ENCODE measurements at places on chromosomes 3 and 15. TPM values are rescaled to one million over a fixed set of nuclear protein-coding genes. Genes with fewer than 3 reads are reported as not detected.

Gene SNTN
- not detected for total RNA-seq

Gene CCDC39
- total RNA-seq: 0.06 TPM

Gene ACKR2
- total RNA-seq: 0.16 TPM

Gene SLC15A2
- under 0.01 TPM for total RNA-seq

Gene ECE2
- total RNA-seq: not detected

Gene AMT
- total RNA-seq: 1.4 TPM

Gene TRH
- total RNA-seq: not detected

Gene HIGD2B
- total RNA-seq: not detected

Gene FOXB1
- not detected for total RNA-seq

Gene ISLR
- total RNA-seq: 0.06 TPM

Gene GOLGA8M
- total RNA-seq: 0.16 TPM

Gene ZNF662
- total RNA-seq: 0.81 TPM

Gene GP9
- total RNA-seq: not detected

Gene SLCO2A1
- 1.3 TPM for total RNA-seq

Gene STXBP5L
- total RNA-seq: not detected

Gene NME9
- total RNA-seq: not detected

Gene CAMP
- total RNA-seq: not detected

Gene SEMA5B
- under 0.01 TPM for total RNA-seq

Gene CDHR4
- total RNA-seq: not detected

Gene UROC1
- total RNA-seq: not detected

Gene NXPE3
- total RNA-seq: 5.0 TPM

Gene SAMD7
- not detected for total RNA-seq

Gene OR5K4
- total RNA-seq: not detected

Gene PCBP4
- 20.2 TPM for total RNA-seq

Gene THRB
- under 0.01 TPM for total RNA-seq

Gene KCTD6
- 4.4 TPM for total RNA-seq

Gene FETUB
- total RNA-seq: not detected

Gene GRM7
- total RNA-seq: not detected

Gene FRMD5
- 15.6 TPM for total RNA-seq

Gene JAGN1
- total RNA-seq: 19.1 TPM

Gene NANOGP8
- not detected for total RNA-seq

Gene SRPRB
- total RNA-seq: 47.4 TPM

Gene GPR156
- total RNA-seq: 0.06 TPM

Gene FRMD4B
- total RNA-seq: 34.6 TPM

Gene PP2D1
- not detected for total RNA-seq

Gene GOLGA8N
- total RNA-seq: 2.6 TPM

Gene MKRN3
- not detected for total RNA-seq

Gene P2RY1
- total RNA-seq: 0.76 TPM

Gene TICRR
- total RNA-seq: 5.0 TPM

Gene RUBCN
- 10.7 TPM for total RNA-seq

Gene MST1
- total RNA-seq: 4.0 TPM

Gene RNU5B-1
- not detected for total RNA-seq

Gene BBS4
- 6.9 TPM for total RNA-seq

Gene CP
- 0.81 TPM for total RNA-seq

Gene ARPP21
- not detected for total RNA-seq

Gene SENP8
- 2.3 TPM for total RNA-seq

Gene SERP1
- 135 TPM for total RNA-seq

Data from bladder microvascular endothelial cell (primary cell).